ENCODE measurements at places on chromosomes 7 and 10. TPM values are rescaled to one million over a fixed set of nuclear protein-coding genes. Genes with fewer than 3 reads are reported as not detected.

GRCh38 chr7:115260381-115260780, 338.5 kb downstream of the MDFIC start:
- no peaks in the 10 kb centered on the region for H3K36me3 ChIP-seq
- no peak overlapping the region for H3K27ac ChIP-seq
- no peaks in the 10 kb centered on the region for H3K27me3 ChIP-seq
- no peak overlapping the region for H3K4me3 ChIP-seq

GRCh38 chr10:62189131-62189530, 79.5 kb downstream of the RTKN2 start:
- no peaks in the 10 kb centered on the region for H3K27me3 ChIP-seq
- H3K4me1 ChIP-seq: peaks cover 19% of the 10 kb centered on the region
- H3K27ac ChIP-seq: no peak overlapping the region
- no peak for DNase-seq
- no peaks in the 10 kb centered on the region for H3K36me3 ChIP-seq

Gene NPC1L1
- not detected for total RNA-seq

Gene PAPOLB
- 0.17 TPM for total RNA-seq

- H3K27ac ChIP-seq: no peak overlapping the region
- no peaks in the 10 kb centered on the region for H3K4me1 ChIP-seq
- H3K27me3 ChIP-seq: no peaks in the 10 kb centered on the region
- no peak overlapping the region for H3K4me3 ChIP-seq
- peaks cover 26% of the 10 kb centered on the region for H3K36me3 ChIP-seq
Measured at GRCh38 chr7:2209961-2210323, 22.8 kb downstream of the MAD1L1 start.

DNA sequence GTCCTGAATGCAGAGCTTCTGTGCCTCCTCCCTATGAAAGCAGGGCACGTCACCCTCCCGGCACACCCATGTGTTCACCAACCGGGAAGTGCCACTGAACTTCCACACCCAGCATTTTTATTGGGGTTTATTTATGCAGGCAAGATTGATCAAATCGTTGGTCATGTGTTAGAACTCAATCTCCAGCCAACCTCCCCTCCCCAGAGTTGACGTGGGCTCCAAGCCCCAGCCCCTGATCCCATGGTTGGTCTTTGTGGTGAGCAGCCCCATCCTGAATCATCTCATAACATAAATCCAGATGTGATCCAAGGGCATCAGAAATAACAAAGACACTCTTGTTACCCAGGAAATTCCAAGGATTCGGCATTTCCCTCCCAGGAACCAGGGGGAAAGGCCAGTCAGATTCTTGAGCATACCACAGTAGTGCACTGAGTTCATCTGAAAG, 151.2 kb downstream of the TPST1 start:
- no peak overlapping the region for H3K27ac ChIP-seq
- no peaks in the 10 kb centered on the region for H3K27me3 ChIP-seq
- H3K36me3 ChIP-seq: no peaks in the 10 kb centered on the region
- H3K4me3 ChIP-seq: no peak overlapping the region

Gene DPYSL4
- 18.2 TPM for total RNA-seq

GRCh38 chr10:31929261-31930022, 811 bp upstream of the ARHGAP12 start:
- H3K27me3 ChIP-seq: no peaks in the 10 kb centered on the region
- peak; percentile 38 for DNase-seq
- peaks cover 8% of the 10 kb centered on the region for H3K4me1 ChIP-seq
- no peaks in the 10 kb centered on the region for H3K36me3 ChIP-seq

GRCh38 chr10:26334232-26334931, 103.8 kb upstream of the APBB1IP start:
- no peak overlapping the region for H3K27ac ChIP-seq
- H3K4me1 ChIP-seq: no peaks in the 10 kb centered on the region
- H3K4me3 ChIP-seq: no peak overlapping the region
- no peaks in the 10 kb centered on the region for H3K36me3 ChIP-seq

GRCh38 chr10:99573790-99574189, 41.0 kb downstream of the NKX2-3 start:
- DNase-seq: no peak
- H3K4me1 ChIP-seq: no peaks in the 10 kb centered on the region
- H3K27ac ChIP-seq: no peak overlapping the region
- H3K4me3 ChIP-seq: no peak overlapping the region
- peaks cover 10% of the 10 kb centered on the region for H3K27me3 ChIP-seq
- H3K36me3 ChIP-seq: no peaks in the 10 kb centered on the region

DNA sequence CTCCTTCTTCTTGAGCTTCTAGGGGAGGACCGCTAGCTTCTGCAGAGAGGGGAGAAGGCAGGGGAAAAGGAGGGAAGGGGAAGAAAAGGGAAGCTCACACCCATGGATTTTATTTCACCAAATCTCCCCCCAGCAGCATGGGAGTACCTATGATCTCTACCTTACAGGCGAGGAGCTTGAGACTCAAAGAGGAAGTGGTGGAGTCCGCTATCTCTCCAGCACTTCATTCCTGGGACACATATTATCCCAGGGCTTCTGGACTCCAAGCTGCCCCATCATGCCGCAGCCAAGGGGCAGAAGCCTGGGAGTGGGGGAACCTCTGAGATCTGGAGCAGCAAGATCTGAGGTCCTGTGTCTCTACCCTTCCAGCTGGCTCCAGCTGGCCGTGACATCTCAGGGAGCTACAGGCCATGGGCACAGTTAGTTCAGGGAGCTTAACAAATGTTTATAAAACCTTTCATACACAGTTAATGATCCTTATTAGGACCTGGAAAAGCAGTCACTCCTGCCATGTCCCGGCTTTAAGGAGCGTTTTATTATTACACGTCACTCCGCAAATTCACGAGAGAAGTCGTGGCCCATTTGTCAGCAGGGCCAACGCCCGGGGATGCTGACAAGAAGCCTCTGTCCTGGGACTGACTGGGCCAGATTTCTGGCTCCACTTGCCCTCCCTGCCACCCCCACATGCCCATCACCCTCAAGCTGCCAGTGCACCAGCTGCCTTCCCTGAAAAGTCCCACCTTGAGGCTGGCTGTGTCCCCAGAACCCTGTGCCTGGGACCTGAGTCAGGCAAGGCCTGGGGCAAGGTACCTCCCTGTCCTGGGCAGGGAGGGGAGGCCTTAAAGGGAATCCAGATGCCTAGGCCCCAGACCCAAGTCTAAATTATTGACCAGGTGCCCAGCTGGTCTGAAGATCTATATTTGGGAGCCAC, 132.1 kb upstream of the ZMIZ1 start:
- H3K27me3 ChIP-seq: no peaks in the 10 kb centered on the region
- no peaks in the 10 kb centered on the region for H3K36me3 ChIP-seq
- peaks cover 5% of the 10 kb centered on the region for H3K4me1 ChIP-seq
- no peak for DNase-seq
- no peak overlapping the region for H3K4me3 ChIP-seq
- no peak overlapping the region for H3K27ac ChIP-seq

Gene ENKUR
- total RNA-seq: 0.17 TPM

Gene TRDMT1
- total RNA-seq: 14.1 TPM

- peak overlapping the region; percentile 24 for H3K27ac ChIP-seq
- H3K36me3 ChIP-seq: no peaks in the 10 kb centered on the region
- peak; percentile 32 for DNase-seq
- peaks cover 24% of the 10 kb centered on the region for H3K4me1 ChIP-seq
- H3K4me3 ChIP-seq: no peak overlapping the region
Measured at GRCh38 chr10:22673785-22674572, 40.4 kb downstream of the PIP4K2A start.

Gene TEX47
- total RNA-seq: not detected

GRCh38 chr7:70361821-70362220, 763.5 kb downstream of the AUTS2 start:
- H3K4me3 ChIP-seq: no peak overlapping the region
- no peaks in the 10 kb centered on the region for H3K4me1 ChIP-seq
- H3K36me3 ChIP-seq: no peaks in the 10 kb centered on the region
- no peak for DNase-seq

Gene PPRC1
- 93.8 TPM for total RNA-seq

Gene ACBD7
- total RNA-seq: 2.6 TPM

DNA sequence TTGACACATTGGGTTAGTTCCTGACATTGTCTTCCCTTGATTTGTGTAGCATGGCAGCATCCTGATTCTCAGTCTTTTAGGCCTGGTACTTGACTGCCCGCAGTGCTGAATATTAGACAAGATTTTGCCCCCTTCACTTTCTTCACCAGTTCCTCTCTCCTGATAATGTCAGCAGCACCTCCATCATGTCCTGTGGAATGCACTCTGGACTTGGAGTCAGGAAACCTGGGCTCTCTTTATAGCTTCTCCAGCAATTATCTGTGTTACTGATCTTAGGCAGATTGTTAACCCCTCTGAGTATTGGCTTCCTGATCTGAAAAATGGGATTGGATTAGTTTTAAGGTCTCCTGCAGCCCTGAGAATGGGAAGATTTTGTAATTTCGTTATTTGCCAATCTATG, 19.0 kb downstream of the HBP1 start:
- H3K36me3 ChIP-seq: peaks cover 37% of the 10 kb centered on the region
- no peak for DNase-seq
- H3K4me3 ChIP-seq: no peak overlapping the region
- no peaks in the 10 kb centered on the region for H3K4me1 ChIP-seq
- H3K27ac ChIP-seq: no peak overlapping the region

DNA sequence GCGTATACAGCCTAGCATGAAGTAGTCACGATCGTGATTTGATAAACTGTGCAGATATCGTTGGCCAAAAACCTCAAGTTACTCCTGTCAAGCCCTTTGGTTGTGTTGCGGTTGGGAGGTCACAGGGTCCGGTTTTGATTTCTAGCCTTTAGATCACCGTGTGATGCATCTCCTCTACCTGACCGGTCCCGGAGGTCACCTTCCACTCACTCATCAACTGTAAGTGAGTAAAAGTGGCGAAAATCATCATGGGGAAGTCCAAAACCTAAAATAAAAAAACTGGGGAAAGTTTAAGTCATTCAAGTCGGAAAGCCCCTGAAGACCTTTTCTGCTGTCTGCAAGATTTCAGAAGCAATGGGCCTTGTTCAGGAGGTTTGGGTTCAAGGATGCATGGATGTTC, 62.8 kb downstream of the ADARB2 start:
- no peaks in the 10 kb centered on the region for H3K36me3 ChIP-seq
- H3K4me3 ChIP-seq: no peak overlapping the region
- no peak overlapping the region for H3K27ac ChIP-seq
- peaks cover 90% of the 10 kb centered on the region for H3K27me3 ChIP-seq
- no peaks in the 10 kb centered on the region for H3K4me1 ChIP-seq

Measured in A673 (cell line).